ENCODE measurements at places on chromosomes 4 and X. TPM values are rescaled to one million over a fixed set of nuclear protein-coding genes. Genes with fewer than 3 reads are reported as not detected.

ARMCX1 gene
- total RNA-seq, result 15.6 TPM

PAGE2B gene
- not detected for total RNA-seq

DNA sequence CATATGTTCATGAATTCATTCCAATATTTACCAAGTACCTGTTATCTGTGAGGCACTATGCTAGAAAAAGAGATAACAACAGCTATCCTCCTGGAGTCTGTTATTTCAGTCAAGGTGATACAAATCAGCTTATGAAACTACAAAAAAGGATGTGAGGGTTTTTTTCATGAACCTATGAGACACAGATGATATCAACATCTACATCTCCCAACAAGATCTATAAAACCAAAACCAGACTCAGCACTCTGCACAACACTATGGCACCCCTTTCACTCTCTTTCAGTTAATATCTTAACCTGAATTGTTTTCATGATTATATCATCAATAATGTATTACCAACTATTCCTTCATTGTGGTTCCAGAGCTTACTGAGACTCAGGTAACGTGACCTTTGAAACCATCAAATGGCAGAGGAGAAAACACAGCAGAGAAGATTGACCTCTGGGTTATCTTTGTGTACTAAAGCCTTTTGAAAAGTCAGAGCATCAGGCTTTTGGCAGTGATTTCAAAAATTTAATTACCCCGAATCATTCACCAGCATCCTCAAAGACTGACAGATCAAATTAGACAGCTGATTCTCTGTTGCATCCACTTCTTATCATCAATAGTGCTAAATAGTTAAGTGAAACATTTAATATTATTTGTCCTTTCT is 244.6 kb upstream of the FTHL17 start:
- H3K4me3 ChIP-seq, result no peak overlapping the region
- no peaks in the 10 kb centered on the region for H3K27me3 ChIP-seq
- no peak overlapping the region for H3K27ac ChIP-seq
- DNase-seq, result no peak
- no peaks in the 10 kb centered on the region for H3K4me1 ChIP-seq

GRCh38 chr4:56699537-56700105 is 18.5 kb upstream of the HOPX start:
- no peaks in the 10 kb centered on the region for H3K36me3 ChIP-seq
- no peak overlapping the region for H3K4me3 ChIP-seq
- H3K27me3 ChIP-seq, result no peaks in the 10 kb centered on the region
- no peak for DNase-seq
- H3K27ac ChIP-seq, result no peak overlapping the region

DNA sequence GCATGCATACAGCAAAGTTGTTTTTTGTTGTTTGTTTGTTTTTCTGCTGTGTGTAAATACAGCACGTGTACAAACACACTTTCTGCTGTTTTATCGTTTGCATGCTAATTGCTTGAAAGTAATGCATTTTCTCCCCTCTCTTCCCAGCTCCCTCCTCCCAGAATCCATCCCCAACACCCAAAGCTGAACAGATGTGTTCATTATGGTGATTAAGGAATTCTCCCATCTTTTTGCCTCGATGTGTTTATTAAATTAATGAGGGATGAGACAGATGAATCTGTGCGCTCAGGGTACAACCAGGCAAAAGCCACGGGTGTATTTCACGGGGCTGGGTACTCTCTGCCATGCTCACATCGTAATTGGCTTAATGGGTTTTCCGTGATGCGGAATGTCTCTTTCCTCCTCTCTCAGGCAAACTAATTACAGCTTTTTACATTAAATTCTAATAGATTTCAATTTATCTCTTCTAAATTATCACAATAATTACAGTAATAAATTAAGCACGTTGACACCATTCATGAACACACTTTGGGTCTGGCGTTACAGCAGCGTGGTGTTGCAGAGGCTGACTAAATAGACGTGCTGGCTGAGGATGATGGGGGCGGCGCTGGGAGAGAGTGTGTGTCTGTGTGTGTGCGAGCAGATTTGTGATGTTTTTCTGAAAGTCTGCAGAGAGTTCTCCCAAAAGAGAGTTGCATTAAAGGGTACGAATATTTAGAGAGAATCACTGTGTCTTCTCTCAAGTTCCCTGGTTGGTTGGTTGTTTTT is 117.7 kb downstream of the CRLF2 start:
- no peaks in the 10 kb centered on the region for H3K27me3 ChIP-seq
- no peak overlapping the region for H3K27ac ChIP-seq
- DNase-seq, result no peak

DNA sequence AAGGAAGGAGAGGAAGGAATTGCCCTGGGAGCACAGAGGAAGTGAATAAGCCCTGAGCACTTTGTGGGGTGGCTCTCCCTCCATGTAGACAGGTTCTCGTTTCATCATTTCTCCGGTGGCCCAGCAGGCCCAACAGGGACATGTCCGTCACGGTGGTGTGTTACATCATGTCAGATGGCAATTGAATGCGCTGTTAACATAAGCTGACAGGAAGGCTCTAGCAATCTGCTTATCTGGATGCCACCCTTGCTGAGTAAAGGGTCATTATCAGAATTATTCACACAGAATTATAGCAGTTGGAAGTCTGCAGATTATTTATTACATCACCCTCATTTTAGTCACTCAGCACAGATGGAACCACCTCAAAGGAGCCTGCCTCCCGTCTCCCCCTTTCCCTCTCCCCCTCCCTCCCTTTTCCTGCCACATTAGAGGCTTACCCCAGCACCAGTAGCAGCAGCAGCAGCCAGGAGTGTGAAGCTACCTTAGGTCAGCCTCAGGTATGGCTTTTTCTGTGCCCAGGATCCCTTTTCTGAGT is 124.3 kb upstream of the TRIM2 start:
- H3K36me3 ChIP-seq, result no peaks in the 10 kb centered on the region
- no peak overlapping the region for H3K27ac ChIP-seq
- DNase-seq, result no peak
- no peaks in the 10 kb centered on the region for H3K4me1 ChIP-seq
- H3K27me3 ChIP-seq, result no peaks in the 10 kb centered on the region
- H3K4me3 ChIP-seq, result no peak overlapping the region

Measured in kidney (tissue), 22 donors.